ENCODE measurements at places on chromosomes 12 and 14.

GRCh38 chr12:93741659-93742109 is 64.5 kb downstream of the CRADD start:
- DNase-seq: no peak

GRCh38 chr12:7374423-7375144 is 69.4 kb downstream of the CD163L1 start:
- DNase-seq: no peak

DNA sequence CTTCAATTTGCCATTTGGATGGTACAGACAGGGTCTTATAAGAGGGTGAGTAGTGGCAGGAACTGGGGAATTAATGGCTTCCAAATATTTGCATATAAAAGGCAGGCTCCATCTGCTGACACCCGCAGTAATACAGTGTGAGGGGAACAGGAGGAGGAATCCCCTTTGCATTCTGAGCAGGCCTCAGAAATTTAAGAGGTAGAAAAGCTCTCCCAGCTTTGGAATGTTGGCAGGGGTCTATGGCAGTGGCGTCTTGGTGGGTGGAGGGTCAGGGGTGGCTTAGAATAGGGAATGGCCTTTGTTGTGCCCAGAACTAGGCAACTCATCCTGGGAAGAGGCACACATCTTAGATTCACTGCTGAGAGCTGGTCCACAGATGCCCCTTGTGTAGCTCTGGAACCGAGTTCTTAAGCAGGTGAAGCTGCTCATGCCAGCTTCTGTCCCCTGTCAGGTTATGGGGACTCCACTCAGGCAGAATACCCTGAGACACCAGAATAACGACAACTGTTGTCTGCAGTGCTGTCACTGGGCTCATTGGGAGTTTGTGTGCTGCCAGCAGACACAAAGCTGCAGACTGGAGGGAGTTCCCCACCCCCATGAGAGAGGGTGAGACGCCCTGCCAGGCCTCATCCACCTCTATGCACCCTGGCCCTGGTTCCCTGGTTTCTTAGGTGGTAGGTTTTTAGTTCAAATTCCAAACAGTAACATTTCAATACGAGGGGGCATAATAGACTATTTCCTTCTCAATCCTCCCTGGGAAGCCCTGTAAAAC is 190.2 kb downstream of the MON2 start:
- no peak for DNase-seq

- no peak for DNase-seq
These were observed 1.6 kb downstream of the ADGRD1 start for GRCh38 chr12:130955238-130955816.

- no peak for DNase-seq
These were observed 91.8 kb upstream of the TMEM260 start for GRCh38 chr14:56487761-56488160.

DNA sequence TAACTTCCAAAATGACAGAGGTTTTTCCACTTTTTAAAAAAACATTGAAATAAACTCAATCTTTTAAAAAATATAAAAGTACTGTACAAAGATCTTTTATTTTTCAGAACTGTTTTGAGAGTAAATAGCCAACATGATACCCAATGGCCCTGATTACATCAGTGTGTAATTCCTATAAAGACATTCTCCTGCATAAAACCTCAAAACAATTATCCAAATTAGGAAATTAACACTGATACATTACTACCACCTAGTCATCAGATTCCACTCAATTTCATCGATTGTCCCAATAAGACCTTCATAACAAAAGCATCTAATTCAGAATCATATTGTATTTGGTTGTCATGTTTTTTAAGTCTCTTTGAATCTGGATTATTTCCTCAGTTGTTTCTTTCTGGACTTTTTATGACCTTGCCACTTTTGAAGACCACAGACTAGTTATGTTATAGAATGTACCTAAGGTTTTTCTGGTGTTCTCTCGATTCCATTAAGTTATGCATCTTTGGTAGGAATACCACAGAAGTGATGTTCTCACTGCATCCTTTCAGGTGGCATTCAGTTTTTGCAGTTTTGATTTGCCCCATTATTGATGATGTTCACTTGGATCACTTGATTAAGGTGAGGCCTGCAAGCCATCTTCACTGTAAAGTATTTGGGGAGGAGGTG is 4.0 kb upstream of the YEATS4 start:
- DNase-seq: no peak

DNA sequence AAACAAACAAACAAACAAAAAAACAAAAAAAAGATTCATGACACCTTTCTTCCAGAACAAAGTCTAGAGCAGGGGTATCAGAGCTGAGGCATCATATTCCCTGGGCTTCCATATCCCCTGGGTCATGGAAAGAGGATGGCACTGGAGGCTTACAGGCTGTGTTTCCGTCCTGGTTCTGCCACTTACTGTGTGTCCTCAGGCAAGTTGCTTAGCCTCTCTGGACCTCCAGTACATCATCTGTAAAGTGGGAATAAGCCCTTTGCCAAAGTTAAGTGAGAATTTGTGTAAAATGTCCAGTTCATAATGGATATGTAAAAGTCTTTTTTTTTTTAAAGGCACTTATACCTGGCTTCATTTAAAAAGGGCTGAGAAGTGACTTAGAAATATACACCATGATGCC is 62.0 kb upstream of the FAM222A start:
- no peak for DNase-seq

All from cerebellar nuclear complex (tissue), 1 donor.